ENCODE measurements at places on chromosomes 13 and 19.

GRCh38 chr13:46683676-46684260 is 113.2 kb downstream of the ESD start:
- DNase-seq, result no peak

DNA sequence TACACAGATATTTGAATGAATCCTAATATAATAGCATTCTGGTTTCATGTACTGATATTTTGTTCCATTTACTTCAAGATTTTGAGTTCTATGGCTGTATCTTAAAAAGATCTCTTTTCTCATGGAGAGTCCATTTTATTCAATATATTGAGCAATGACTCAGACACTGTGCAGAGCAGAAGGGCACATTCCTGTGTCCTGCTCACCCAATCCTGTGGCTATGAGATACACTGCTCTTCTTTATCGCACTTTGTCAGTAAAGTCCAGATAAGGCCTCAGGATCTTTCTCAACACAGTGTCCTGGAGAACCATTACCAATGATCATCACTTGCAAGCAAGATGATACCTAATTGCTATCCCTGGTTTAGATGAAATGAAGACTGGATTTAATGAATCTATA is 155.0 kb downstream of the CYSLTR2 start:
- no peak for DNase-seq

- peak; percentile 87 for DNase-seq
These were observed 11.3 kb downstream of the ZFR2 start for GRCh38 chr19:3857449-3858003.

DNA sequence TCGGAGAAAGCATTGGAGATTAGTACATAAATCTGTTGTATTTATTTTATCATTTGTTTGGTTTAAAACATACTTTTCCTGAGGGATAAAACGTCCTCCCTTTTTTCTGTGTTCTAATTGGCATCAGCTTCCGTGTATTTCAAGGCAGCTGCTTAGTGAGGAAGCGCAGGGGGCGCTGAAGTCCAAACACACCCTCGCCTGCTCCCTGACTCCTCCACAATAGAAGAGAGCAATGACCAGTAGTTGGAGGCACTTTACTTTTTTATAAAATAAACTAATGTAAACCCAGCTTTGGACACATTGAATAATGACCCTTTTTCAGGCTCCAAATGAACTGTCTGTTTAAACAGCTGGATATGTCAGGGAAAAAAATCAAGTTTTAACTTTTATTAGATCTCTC is 79.9 kb downstream of the RNASEH2B start:
- no peak for DNase-seq

GRCh38 chr19:46759817-46760333 is 13.6 kb upstream of the STRN4 start:
- no peak for DNase-seq

- no peak for DNase-seq
These were observed 35.6 kb downstream of the GJA3 start for GRCh38 chr13:20125129-20125782.

DNA sequence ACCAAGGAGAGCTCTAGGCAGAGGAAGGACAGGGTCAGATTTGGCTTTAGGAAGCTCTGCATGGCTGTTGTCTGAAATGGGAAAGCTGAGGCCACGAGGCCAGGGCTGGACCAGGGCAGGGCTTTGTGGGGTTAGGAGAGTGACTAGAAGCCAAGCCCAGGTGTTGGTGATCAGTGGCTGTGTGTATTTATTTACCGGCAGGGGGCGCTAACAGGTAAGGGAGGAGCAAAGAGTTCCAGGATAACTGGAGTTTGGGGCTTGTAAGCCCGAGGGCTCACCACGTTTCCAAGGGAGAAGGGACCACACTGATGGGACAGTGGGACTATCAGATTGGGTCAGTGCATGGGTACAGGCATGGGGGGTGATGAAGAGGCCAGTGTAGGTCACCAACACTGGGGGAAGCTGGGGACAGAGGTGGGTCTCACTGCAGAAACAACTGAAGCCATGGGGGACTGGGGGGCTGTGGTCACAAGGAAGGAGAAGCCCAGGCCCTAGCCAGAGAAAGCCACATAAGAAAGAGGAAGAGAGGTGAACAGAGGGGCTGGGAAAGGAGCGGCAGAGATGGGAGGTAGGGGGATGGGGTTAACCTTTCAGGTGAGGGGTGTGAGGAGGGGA is 3.9 kb downstream of the TMEM147 start:
- peak; percentile 83 for DNase-seq

- no peak for DNase-seq
These were observed 135.7 kb downstream of the CRYL1 start for GRCh38 chr13:20389696-20390525.

DNA sequence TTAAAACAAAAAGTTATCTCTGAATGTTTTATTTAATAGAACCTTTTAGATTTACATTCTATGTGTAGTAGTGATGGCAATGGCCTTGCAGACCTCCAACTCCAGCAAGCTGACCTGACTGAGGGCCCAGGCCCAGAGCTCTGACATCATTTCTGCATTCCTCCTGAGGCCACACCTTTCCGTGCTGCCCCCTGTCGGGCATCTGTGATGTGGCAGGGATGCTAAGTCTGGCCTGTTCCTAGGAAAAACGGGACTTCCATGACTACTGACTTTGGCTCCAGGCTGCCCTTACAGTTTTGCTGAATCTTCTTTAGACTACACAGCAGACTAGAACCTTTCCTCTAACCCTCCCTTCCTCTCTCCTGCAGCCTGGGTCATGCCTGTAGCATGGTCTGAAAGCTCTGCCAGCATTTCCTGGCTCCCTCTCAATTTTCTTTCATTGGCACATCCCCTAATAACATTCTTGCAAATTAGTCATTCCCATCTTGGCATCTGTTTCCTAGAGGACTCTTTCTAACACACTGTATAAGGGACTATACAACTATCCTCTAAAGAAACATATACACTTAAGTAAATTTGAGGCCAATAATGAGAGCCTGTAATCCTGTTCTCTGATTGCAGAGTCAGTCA is 249.1 kb downstream of the GPC5 start:
- DNase-seq, result peak; percentile 6

DNA sequence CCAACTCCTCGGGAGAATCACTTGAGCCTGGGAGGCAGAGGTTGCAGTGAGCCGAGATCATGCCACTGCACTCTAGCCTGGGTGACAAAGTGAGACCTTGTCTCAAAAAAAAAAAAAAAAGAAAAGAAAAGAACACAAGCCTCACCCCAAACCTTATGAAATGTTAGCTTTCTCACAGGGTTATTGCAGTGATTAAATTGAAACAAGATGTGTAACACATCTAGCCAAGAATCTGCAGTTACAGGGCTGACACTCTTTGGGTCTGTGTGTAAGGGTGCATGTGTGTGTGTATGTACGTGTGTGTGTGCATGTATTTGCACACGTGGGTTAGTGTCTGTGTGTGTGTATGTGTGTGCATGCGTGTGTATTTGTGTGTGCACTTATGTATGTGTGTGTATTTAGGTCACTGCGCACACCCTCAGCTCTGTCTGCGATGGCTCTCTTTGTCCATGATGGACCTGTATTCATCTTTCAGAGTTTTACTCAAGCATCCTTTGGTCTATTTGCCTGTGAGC is 336.3 kb downstream of the UQCRFS1 start:
- no peak for DNase-seq

DNA sequence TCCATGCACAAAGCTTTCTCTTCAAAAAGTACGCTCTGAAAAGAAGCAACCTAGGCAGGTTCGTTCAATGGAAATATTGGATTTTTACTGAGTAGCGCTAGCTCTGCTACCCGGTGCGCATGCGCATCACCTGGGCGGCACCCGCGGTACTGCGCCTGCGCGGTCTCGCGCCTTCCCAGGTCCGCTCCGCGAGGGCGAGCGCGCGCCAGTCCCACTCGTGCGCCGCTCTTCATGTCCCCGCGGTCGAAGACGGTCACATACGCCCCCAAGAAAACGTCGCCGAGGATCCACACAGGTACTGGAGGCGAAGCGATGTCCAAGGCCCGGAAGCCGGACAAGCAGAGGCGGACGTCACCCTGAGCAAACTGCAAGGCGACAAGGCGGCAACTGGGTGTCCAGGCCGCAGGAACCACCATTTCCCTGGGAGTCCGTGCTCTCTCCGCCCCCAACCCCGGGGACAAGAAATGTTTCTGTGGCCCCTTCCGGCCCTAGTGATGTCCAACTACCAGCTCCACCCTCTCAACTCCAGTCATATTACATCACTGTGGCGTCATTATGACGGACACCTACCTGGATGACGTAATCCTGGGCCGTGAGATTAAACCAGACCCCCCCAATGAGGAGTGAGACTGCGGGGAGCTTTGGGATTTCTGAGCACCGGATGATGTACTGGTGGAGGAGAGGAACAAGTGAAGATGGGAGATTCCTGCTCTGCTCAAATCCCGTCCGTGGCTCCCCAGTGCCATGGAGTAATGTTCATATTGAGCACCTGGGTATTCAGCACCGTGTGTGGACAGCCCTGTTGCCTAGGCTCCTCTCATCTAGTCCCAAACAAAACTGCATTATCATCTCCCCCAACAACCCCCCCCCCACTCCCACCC is 4.8 kb upstream of the KCNC3 start:
- DNase-seq, result peak; percentile 92
